ENCODE measurements at places on chromosomes 1 and 21.

GRCh38 chr1:47661040-47661439 is 223.2 kb downstream of the FOXD2 start:
- no peak for DNase-seq

DNA sequence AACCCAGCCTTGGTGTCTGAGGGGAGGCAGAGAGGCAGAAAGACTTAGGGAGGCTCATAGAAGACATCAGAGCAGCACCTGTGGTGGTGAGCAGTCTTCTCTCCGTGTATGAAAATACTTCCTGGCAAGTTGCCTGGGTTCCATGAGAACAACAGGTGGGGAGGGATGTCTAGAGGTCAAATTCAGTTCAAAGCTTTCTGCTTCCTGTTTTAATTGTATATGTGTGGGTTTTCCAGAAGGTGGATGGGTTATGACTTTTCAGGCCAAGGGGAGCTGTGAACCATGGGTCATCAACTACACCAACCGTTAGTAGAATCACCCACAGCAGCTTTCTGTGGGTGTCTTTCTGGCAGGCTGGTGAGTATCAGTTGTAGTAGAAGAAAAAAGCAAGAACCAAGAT is 4.1 kb upstream of the FCRL2 start:
- DNase-seq, result no peak

DNA sequence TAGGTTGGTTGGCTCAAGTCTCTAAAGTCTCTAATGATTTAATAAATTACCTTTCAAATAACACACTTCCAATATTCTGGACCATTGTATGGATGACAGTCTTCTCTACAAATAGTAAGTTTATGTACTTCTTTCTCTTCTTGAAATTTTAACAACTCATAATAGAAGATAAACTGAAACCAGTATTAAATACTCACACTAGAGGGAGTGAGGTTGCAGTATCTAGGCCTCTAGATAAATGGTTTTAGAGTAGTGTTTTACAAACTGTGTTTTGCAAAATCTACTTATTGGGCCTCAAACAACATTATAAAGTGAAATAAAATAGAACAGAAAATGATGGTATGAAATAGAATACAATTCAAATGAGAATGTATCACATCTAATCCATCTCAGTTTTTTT is 479.9 kb upstream of the BRINP3 start:
- DNase-seq, result no peak

DNA sequence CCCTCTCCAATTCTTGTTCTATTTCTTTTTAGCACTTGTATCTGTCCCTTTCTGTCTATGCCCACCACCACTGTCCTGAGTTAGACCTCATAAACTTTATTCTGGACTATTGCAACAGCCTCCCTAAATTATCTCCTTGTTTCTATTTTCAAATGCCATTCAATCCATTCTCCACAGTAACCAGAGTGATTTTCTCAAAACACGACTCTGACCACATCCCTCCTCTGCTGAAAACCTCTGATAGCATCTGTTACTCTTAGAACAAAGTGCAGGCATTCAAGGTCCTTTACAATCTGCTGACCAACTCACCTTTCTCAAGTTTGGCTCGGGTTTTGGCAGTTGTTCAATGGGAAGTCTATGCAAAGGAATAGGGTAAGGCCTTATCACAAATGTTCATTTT is 22.8 kb upstream of the GPX7 start:
- DNase-seq, result no peak

GRCh38 chr1:92500552-92500951 is 13.8 kb upstream of the GFI1 start:
- no peak for DNase-seq

- DNase-seq, result no peak
Measured at GRCh38 chr1:108597041-108597440, 37.1 kb downstream of the EEIG2 start.

DNA sequence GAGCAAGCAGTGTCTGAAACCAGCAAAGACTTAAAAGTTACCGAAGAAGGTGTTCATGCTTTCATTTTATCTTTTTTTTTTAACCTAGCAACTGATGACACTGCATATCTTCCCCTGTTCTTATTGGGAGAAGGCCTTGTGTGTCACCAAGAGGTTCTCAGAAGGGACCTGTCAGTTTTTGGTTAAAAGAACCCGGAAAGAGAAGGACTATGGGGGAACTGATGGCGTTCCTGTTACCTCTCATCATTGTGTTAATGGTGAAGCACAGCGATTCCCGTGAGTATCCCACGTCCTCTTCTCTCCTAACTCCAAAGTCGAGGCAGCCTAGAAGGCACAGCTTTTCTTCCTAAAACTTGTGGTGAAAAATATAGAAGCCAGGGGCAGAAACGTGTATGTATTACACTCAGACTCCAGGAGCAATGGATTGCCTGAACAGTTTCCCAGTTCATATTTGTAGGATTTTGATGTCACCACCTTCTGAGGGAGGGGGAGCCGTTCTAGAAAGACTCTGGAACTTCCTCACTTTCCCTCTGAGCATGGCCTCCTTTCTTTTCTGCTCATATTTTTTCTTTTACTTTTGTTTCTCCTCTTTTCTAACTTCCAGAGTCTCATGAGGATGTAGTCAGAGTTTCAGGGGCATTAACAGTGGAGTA is at the start of gene MR1:
Gene MR1, plus strand, starts transcription at position 185 of the 653 bp plus-strand sequence. Its CDS starts 25 bp downstream, at position 210.
- peak; percentile 26 for DNase-seq

DNA sequence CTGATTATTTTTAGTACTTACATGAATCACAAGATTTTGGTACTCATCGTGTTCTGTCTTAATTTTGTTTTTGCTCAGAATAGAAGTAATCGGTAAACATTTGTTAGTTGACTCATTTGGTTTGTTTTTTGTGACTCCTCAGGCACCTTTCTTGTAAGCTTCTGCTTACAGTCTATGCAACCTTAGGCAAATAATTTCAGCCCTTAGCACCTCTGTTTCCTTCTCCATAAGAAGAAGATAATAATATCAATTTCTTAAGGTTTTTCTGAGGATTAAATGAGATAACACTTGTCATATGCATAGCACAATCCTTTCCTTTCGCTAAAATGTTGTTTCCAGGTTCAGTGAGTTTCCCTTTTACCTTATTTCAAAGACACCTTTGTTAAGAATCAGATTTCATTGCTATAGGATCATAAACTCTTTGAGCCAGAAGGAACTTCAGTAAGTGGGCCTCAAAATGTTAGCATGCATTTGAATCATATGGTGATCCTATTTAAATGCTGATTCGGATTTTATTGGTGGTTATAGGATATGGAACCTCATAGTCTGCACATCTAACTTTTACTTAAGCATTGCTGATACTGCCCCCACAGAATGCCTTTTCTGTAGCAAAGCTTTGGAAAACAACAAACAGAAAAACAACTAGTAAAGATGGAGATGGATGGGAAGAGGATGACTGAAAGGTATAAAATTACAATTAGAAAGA is 272.7 kb upstream of the CACYBP start:
- no peak for DNase-seq
